ENCODE measurements at places on chromosomes 5 and 9.
A peak's percentile ranks its signal among the peaks of the same experiment; 100 is the strongest.

GRCh38 chr5:39650008-39650762 is 225.4 kb upstream of the DAB2 start:
- DNase-seq, result peak; percentile 7

DNA sequence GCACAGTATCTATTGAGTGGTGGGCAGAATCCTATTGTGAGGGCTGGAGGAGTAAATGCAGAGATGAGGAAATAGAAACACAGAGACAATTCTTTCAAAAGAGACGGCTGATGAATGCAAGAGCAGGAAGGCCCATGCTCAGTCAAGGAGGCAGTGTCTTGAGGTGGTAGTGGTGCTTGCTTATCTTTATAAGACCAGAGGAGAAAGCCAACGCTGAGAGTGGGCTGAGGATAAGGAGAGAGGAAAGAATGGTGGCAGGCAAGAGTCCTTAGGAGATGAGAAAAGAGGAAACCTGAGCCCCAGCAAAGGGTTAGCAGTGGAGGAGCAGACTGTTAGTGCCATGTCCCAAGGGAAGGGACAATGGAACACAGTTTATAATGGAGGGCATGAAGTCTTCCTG is 86.0 kb downstream of the SNCAIP start:
- no peak for DNase-seq

DNA sequence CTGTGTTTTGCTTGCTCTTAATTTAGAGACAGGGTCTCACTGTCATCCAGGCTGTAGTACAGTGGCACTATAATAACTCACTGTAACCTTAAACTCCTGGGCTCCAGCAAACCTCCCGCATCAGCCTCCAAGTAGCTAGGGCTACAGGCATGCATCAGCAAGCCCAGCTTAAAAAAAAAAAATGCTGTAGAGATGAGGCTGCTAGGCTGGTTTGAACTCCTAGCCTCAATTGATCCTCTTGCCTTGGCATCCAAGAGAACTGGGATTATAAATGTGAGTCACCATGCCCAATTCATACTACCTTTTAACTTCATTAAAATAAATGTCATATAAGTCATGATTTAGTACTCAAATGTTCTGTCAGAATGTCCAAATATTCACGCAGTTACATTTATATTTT is 2195.7 kb upstream of the C9orf72 start:
- DNase-seq, result no peak

GRCh38 chr9:22307013-22307711 is 139.5 kb upstream of the DMRTA1 start:
- DNase-seq, result peak; percentile 18

GRCh38 chr5:141677415-141677814 is 4.6 kb downstream of the ARAP3 start:
- no peak for DNase-seq

GRCh38 chr5:757346-757930 is 27.1 kb downstream of the ZDHHC11B start:
- no peak for DNase-seq

DNA sequence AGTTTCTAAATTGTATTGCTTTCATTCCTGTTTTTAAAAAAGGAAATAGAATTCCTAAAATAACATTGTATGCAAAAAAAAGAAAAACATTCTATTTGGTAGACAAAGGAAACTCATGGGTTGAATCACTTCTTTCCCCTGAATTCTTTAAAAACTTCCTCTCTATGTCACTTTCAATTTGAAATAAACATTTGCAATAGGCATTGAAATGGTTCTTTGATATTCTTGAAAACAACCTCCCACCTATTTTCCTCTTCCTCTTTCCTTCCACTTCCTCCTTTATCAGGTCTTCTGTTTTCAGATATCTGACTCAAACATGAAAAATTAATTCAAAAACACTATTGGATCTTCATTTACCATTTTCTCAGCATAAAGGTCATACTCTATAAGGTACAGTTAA is 442.0 kb upstream of the MEF2C start:
- no peak for DNase-seq

Measured in fibroblast of skin of left quadriceps (primary cell).